HFF-Myc (cell line): ENCODE measurements at places on chromosomes 1 and 21.

DNA sequence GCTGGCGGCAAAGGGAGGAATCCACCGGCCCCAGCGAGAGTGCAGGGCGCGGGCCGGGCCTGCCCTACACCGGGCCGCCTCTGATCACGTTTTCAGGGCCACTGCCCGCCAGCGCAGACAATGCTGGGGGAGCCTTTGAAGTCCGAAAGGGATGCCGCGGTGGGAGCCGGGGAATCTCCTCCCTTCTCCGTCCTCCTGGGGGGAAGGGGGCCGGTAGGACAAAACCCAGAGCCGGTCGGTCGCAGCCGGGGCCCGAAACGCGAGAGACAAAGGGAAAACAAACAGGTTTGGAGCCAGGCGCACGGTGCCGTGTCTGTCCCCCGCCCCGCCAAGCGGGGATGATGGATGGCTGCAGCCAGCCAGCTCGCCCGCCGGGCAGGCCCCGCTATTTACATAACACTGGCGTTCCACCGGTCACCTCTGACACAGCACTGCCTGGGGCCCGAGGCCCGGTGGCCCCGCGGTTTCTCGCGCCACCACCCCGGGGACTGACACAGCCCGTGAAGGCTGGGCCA is 92.0 kb downstream of the CASZ1 start:
- DNase-seq: no peak

DNA sequence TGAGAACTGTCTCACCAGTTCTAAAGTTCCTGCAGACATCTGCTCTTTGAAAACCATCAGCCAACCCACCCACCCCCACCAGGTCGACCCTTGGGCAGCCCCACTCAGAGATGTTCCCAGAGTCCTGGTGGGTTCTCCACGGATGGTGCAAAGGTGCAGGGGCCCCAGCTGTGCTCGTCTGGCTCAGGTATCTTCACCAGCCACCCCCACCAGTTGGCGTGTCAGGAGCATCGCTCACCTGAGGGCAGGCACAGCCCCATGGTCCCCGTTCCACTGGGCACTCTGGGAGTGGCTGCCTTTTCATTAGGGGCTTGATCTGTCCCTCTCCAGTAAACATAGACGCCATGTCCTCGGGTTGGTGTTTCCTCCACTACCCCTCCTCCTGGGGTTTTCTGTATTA is 70.5 kb downstream of the UMODL1 start:
- DNase-seq: no peak

- DNase-seq: no peak
Measured at GRCh38 chr21:28737674-28738419, 254.8 kb downstream of the LTN1 start.

DNA sequence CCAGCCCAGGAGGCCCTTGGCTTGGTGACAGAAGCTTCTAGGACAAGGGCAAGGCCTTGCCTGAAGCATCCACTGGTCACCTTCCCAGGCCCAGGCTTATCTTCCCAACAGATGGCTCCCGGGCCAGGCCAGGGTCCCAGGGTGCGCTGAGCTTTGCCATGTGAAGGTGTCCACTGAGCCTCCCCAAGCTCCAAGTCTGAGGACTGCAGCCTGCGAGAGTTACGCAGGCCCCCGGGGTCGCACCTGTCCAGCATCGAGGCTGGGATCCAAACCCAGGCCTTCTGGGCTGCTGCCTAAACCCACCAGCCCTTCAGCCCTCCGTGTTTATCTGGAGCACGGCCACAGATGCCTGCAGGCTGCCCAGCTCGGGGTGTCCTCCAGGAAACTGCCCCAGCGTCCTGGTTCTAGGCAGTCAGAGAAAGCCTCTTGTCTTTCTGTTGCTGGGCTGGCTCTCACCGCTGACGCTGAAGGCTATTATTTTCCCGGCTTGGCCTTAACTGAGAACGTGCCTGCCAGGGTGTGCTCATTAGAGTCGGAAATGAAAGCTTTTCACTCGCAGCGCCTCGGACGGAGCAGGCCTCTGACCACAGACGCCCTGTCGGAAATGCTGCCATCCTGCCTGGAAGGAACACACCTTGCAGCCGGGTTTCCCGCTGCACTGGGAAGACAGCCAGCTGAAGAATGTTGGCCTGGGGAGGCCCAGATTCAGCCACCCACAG is 71.4 kb downstream of the MEGF6 start:
- DNase-seq: no peak

GRCh38 chr1:119052267-119052666 is 64.1 kb upstream of the TBX15 start:
- no peak for DNase-seq

DNA sequence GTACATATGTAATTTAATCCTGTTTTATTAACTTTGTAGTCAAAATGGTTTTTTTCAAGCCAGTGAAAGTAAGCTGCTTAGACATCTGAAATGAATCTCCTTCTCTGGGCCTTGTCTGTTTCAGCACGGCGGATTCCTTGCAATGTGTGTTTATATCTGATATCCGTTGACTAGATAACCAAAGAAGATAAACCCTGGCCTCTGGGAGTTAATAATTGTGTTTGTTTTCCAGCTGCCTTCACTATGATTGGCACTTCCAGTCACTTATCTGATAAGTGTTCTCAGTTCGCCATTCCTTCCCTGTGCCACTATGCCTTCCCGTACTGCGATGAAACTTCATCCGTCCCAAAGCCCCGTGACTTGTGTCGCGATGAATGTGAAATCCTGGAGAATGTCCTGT is 63.5 kb upstream of the UBE2U start:
- no peak for DNase-seq

DNA sequence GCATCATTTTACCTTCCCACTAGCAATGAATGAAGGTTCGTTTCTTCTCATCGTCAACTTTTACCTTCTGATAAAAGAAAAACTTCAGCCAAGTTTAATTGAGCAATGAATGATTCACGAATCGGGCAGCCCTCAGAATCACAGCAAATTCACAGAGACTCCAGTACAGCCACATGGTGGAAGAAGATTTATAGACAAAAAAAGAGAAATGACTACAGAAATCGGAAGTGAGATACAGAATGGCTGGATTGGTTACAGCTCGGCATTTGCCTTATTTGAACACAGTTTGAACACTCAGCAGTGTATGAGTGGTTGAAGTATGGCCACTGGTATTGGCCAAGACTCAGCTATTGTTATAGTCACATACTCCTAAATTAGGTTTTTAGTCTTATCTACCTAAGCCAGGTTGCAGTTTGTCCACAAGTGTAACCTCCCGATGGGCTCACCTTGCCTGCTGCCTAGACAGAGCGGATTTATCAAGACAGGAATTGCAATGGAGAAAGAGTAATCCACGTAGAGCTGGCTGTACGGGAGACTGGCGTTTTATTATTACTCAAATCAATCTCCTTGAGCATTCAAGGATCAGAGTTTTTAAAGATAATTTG is 15.3 kb downstream of the AK4 start:
- DNase-seq: no peak

DNA sequence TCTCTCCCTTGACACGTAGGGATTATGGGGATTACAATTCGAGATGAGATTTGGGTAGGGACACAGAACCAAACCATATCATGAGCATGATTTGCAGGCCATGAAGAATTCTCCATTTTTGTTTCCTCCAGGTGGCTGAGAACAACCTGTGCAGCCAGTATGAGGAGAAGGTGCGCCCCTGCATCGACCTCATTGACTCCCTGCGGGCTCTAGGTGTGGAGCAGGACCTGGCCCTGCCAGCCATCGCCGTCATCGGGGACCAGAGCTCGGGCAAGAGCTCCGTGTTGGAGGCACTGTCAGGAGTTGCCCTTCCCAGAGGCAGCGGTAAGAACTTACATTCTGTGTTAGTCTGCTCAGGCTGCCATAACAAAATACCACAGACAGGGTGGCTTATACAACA is 9.7 kb downstream of the MX1 start:
- no peak for DNase-seq

GRCh38 chr1:77382366-77382765 is 100.5 kb downstream of the AK5 start:
- DNase-seq: no peak

DNA sequence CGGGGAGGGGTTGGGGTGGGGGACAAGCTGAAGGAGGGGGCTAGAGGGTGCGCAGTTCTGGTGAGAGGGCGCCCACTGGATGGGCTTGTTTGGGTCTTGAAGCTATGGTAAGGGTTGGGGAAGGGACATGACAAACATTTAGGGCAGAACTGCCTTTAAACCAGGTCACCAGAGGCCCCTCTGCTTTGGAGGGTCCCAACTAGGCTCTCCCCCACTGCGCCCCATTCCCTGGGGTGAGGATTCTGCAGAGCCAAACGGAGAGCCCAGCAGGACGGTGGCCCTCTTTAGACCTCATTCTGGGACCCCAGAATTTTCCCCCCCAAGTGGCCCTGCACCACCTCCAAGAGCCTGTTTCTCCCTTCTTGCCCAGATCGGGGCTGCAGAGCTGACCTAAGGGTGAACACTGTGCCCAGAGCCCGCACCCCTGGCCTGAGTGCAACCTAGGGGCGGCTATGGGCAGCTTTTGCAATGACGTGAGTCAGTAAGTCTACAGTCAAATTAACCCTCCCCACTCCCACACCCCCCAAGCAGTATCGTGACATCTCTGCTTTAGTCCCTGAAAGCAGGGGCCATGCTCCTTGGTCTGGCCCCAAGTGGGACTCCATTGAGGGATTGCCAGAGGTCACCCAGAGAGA is 593.8 kb downstream of the MATN1 start:
- no peak for DNase-seq

- DNase-seq: no peak
Measured at GRCh38 chr21:34639882-34640788, 25.2 kb upstream of the RCAN1 start.

DNA sequence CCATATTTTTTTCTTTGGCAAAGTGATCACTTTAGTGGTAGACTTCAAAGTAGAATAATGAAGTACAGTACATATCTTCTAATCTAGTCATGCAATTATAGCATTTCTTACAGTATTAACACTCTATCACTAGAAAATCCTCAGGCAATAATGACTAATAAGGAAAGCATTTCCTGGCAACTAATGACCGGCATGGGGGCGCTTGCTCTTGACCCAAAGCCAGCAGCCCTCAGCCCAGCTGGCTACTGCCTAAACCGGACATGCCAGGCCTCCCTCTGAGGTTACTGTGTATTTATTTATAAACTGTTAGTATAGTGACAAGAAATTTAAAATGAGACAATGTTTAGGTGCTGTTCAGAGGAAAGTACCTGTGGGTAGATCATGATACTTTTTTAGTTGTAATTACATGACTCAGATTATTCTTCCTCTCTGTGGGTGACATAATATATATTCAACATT is 633.8 kb downstream of the PTPRC start:
- peak; percentile 59 for DNase-seq

GRCh38 chr21:42674351-42674940 is 21.0 kb downstream of the PDE9A start:
- no peak for DNase-seq

DNA sequence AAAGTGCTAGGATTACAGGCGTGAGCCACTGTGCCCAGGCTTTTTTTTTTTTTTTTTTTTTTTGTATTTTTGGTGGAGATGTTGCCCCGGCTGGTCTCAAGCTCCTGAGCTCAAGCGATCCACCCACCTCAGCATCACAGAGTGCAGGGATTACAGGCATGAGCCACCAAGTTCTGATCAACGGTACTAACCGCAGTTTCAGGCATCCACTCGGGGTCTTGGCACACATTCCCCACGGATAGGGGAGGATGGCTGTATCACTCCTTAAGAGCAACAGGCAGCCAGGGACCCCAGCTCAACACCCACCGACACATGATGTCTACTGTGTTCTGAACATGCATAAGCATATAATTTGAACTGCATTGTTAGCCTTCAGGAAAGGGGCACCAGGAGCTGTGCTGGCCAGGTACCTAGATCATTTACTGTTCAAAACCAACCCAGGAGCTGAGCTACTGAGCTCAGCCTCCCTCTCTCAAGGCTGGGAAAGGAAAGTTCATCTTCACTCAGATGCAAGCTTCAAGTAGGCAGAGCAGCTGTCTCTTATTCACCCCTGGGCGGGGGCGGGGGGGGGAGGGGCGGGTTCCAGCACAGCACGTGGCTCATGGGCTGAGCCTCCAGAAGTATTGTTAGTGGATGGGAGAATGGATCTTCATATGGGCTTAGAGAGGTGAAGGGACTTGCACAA is 24.7 kb downstream of the CAPZB start:
- DNase-seq: no peak

GRCh38 chr1:226716577-226716976 is 22.5 kb downstream of the ITPKB start:
- DNase-seq: no peak

GRCh38 chr1:207288315-207288714 is 33.2 kb upstream of the CD55 start:
- no peak for DNase-seq

DNA sequence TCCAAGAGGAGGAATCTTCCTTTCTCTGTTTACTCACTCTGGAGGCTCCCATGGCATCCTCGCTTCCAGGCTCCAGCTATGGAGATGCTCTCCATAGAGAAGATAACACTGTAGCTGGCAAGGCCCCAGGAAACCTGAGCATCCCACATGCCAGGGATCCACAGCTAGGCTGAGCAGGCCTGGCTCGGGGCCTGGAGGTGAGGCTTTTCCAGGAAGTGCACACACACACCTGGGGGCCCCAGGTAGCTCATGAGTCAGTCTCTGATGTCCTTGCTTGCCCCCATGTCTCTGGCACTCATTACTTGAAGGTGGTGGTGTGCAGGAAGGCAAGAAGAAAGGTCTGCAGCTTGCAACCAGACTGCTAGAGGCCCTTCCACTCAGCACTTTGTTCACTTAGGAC is 5.5 kb upstream of the LCE5A start:
- DNase-seq: no peak

DNA sequence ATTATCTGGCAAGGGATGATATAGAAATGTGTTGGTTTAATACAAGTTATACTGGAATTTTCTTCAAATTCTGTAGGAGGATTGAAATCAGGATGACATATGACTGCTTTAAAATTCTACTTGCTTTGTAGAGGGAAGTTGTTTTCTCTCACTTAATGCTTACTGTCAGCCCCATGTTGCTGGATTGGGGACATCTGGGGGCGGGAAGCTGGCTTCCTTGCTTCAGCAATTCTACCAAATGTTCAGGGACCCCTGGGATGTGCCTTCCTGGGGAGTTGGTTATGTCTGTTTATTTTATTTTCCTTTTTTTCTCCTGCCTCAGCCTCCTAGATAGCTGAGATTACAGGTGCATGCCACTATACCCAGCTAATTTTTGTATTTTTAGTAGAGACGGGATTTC is 63.5 kb downstream of the CNIH3 start:
- DNase-seq: no peak
